ENCODE measurements at places on chromosomes 13 and 19.

DNA sequence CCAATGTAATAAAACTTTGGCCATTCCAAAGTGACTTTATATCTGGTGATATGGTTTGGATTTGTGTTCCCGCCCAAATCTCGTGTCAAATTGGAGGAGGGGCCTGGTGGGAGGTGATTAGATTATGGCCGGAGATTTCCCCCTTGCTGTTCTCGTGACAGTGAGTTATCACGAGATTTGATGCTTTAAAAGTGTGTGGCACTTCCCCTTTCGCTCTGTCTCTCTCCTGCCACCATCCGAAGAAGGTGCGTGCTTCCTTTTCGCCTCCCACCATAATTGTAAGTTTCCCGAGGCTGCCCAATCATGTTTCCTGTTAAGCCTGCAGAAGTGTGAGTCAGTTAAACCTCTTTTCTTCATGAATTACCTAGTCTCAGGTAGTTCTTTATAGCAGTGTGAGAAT, 9.3 kb upstream of the NALCN start:
- DNase-seq = no peak

- DNase-seq = no peak
Measured at GRCh38 chr19:7074705-7075282, 5.3 kb downstream of the ZNF557 start.

DNA sequence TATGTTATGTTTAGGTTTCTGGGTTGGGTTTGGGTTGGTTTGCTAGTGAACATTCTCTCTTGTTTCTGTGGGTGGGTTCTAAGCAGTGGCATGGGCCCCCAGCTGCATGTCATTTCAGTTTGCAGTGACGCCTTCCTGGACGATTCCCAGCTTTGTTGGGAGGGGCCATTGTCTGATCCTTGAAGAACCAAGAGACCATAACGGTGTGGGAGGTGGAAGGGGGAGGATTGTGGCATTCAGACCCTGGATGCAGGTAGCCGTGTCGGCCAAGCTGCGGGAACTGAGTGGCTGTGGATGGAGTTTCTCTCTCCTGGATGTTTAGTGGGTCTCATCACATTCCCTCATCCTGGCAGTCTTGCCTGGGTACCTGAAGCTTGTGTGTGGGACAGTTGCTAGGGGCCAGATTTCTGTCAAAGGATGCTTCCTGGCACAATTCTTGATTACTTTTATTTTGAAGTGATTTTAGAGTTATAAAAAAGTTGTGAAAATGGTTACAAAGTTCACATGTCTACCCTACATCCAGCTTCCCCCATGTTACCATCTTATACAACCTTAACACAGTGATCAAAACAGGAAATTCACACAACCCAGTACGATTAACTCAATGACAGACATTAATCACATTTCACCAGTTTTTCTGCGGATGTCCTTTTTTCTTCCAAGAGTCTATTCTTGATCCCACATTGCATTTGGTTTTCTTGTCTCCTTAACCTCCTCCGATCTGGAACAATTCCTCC, 123.8 kb downstream of the SIPA1L3 start:
- no peak for DNase-seq

DNA sequence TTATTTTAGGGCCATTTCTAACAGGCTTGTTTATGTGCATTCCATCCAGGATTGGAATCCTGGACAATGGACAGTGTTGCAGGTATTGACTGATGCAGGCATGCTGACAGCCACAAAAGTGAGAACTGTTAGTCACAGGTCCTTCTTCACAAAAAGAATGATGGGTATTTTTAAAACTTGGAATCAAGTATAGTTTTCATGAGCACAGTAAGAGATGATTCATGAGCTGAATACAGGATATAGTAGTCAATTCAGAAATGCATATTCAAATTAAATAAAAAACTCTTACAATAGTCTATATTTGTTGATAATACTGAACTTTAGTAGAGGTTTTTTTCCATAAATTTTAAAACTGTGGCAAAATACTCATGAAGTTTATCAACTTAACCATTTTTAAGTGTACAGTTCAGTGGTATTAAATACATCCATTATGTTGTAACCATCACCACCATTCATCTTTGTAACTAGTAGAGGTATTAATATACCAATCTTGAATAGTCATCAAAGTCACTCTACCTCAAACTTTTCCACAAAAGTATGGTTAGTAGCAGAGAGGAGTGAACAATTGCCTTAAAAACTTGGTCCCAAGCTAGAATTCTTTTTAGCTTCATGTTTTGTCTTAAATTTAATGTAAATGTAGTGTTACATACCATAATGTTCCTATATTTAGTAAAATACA, 79.5 kb downstream of the KCNRG start:
- DNase-seq = no peak

- DNase-seq = no peak
Measured at GRCh38 chr13:21297447-21297846, 121.0 kb downstream of the MRPL57 start.

DNA sequence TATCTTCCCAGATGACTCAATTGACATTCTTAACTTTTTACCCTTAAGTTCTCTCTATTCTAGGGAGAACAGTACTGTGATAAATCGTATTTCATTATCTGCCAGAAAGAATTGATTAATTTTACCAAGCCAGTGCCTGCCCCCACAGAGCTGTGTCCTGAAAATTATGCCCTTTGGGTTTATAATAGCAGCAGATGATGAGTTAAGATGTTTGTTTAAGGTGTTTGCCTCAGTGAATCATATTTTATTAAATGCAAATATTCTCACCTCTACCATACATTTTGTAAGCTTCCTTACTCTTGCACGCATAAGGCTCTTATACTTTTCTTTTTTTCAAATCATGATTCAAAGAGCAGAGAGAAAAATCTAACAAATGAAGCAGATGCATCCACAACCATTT, 318.6 kb downstream of the DCT start:
- no peak for DNase-seq

All from cerebellar nuclear complex (tissue), 1 donor.